Thyroid gland (tissue), 4 donors: ENCODE measurements at places on chromosomes 2 and 18. TPM values are rescaled to one million over a fixed set of nuclear protein-coding genes. Genes with fewer than 3 reads are reported as not detected.

Gene GPR55
- 0.11 TPM for total RNA-seq

DNA sequence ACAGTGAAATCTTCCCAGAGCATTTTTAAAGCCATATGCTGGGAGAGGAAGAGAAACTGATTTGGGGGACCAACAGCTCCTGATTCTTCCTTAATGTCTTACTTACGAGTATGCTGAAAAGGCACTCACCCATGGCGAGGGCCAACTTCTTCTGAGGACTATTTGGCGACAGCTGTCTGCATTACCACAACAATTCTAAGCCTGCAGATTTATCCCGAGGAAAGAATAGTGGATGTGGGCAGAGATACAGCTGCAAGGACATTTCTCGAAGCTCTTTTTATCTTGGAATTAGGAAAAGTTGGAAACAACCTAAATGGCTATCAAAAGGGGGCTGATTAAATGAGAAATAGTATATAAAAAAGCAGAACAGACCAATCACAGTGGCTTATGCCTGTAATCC is 40.3 kb upstream of the FHL2 start:
- no peak for DNase-seq

DNA sequence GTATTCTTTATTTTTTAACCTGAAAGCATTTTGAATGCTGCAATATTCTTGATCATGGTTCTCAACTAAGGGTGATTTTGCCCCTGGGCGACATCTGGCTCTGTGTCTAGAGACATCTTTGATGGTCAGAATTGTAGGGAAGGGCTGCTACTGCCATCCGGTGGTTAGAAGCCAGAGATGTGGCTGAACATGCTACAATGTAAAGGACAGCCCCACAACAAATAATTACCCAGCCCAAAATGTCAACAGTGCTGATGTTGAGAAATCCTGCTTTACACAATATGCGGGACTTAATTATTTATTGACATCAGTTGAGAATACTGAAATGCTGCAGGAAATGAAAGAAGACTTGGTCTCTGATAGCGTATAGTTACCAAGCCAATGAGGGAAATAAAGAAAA is 37.5 kb upstream of the SERPINB2 start:
- no peak for DNase-seq

GRCh38 chr2:200306931-200307723 is 634 bp downstream of the SPATS2L start:
- DNase-seq = peak; percentile 57

GRCh38 chr2:98479371-98479770 is 34.7 kb downstream of the INPP4A start:
- no peak for DNase-seq

DNA sequence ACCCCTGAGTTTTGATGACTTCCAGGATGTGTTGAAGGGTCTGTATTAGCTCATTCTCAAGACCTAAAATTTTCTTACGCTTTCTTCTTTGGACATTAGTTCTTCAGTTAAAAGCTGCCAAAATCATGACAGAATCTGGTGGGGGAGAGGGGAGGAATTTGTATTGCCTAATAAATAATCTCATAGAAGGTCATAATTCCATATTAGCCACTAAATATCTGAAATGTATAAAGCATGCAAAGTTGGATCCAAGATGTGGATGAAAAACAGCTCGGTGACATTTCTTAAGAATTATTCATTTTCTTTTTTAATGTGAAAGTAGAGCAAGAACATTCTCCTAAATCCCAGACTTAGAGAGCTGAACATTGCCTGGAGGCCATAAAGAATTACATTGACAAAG is 120.1 kb downstream of the MMADHC start:
- DNase-seq = no peak

- DNase-seq = no peak
Observed at GRCh38 chr2:230176996-230177395, 42.8 kb downstream of the SP110 start.

GRCh38 chr2:134679745-134680144 is 39.1 kb downstream of the TMEM163 start:
- no peak for DNase-seq

DNA sequence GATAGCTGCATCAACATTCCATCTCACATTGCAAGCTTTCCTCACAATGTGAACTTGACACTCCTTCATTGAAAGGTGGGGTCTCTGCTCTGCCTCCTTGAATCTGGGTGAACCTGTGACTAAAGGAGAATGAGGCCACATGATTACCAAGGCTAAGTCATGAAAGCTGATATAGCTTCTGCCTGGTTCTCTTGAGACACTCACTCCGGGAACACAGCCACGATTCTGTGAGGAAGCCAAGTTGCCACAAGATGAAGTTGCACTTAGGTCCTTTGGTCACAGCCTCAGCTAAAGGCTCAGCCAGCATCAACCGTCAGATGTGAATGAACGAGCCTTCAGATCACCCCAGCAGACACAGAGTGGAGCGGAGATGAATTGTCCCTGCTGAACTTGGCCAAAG is 94.7 kb upstream of the FAM136A start:
- DNase-seq = no peak

Gene ANKRD30B
- total RNA-seq = 0.11 TPM

Gene CYTIP
- 8.9 TPM for total RNA-seq

- DNase-seq = no peak
Observed at GRCh38 chr2:40332191-40332826, 119.6 kb downstream of the SLC8A1 start.

Gene POTEJ
- not detected for total RNA-seq

- no peak for DNase-seq
Observed at GRCh38 chr2:224156436-224156835, 117.3 kb upstream of the SERPINE2 start.

Gene C2orf66
- not detected for total RNA-seq

GRCh38 chr18:21451851-21452250 is 148.7 kb downstream of the ESCO1 start:
- no peak for DNase-seq

GRCh38 chr18:41410006-41410405 is 545.0 kb upstream of the PIK3C3 start:
- no peak for DNase-seq

Gene CTAGE1
- not detected for total RNA-seq

DNA sequence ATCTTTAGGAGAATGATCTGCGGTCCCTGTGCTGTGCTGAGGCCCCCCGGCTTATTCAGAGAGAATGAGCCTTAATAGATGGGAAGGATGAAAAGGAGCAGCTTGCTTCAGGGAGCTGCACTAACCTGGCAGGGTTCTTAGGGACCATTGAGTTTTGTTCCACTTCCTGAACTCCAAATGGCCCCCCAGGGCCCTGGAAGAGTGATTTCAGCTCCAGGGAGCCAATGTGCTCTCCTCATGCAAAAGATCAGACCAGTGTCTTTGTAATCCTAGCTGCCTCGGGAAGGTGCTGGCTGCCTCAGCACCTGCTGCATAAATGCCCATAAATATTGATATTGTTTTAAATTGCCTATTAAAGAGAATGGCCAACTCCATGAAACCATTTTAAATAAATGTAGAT is 210.2 kb downstream of the NCK2 start:
- no peak for DNase-seq

DNA sequence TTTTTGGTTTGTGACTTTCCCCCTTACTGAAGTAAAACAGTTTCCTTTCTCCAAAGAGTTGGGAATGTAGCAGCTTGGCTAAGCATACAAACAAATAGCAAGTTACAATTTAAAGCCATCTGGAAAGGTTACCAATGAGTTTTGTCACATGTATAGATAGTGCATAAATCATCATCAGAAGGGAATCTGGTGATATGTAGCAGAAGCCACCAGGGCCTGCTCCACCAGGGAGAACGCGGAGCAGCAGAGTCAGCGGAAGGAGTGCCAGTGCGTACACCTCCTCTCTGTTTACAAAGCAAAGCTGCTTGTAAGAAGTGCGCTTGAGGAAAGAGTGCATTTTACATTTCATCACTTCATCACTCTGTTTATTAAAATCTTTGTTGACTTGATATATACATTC is 240.1 kb downstream of the FAM210A start:
- DNase-seq = no peak

GRCh38 chr18:46110406-46110805 is 6.2 kb downstream of the HAUS1 start:
- no peak for DNase-seq

DNA sequence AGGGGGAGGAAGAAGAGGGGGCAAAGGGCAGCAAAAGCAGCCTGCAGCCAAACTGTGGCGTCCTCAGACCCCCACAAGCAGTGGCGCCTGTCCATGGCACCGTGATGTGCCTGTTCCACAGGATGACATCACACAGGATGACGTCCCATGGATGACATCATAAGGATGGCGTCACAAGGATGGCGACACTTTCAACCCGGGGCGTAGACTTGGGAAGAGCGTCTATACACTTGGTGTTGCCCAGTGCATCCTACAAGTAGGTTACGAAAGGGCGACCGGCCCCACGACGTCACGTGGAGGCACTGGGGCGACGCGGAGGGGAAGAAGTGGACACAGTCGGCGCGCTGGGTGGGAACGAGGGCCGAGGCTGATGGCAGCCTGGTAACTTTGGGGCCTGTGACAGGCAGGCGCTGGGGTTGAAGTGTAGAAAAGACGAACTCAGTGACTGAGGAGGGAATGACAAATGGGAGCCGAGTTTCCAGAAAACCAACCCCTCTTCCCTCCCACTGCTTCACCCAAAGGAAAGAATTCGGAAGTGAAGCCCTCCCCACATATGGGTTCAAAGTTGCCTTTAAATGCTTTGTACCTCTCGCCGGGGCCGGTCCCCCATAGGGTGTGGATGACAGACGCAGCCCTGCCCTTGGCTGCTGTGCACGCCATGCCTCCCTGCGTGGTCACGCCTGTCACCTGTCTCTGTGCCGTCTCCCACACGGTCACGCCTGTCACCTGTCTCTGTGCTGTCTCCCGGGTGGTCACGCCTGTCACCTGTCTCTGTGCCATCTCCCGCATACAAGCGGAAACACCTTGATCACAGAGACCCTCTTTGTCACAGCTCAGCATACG is 13.4 kb upstream of the KCNG2 start:
- no peak for DNase-seq

Gene PLEKHA3
- total RNA-seq = 14.1 TPM

GRCh38 chr2:106839849-106840595 is 45.9 kb downstream of the ST6GAL2 start:
- DNase-seq = peak; percentile 79

Gene ECEL1
- total RNA-seq = 0.11 TPM

Gene SPC25
- 6.7 TPM for total RNA-seq

GRCh38 chr2:63834401-63834800 is 7.3 kb upstream of the UGP2 start:
- DNase-seq = peak; percentile 51

GRCh38 chr2:142008135-142008744 is 122.6 kb downstream of the LRP1B start:
- DNase-seq = no peak

GRCh38 chr2:190582736-190583506 is 48.4 kb upstream of the NEMP2 start:
- DNase-seq = no peak

- no peak for DNase-seq
Observed at GRCh38 chr18:80229363-80229762, 18.0 kb downstream of the PARD6G start.

- DNase-seq = no peak
Observed at GRCh38 chr2:171237751-171238505, 77.2 kb upstream of the TLK1 start.

Gene ADD2
- 6.5 TPM for total RNA-seq

GRCh38 chr2:1203772-1204171 is 209.5 kb upstream of the TPO start:
- no peak for DNase-seq

Gene PLCL1
- total RNA-seq = 10.4 TPM

- no peak for DNase-seq
Observed at GRCh38 chr18:11136241-11136640, 13.1 kb downstream of the PIEZO2 start.

- no peak for DNase-seq
Observed at GRCh38 chr18:70554854-70555445, 266.1 kb downstream of the SOCS6 start.

DNA sequence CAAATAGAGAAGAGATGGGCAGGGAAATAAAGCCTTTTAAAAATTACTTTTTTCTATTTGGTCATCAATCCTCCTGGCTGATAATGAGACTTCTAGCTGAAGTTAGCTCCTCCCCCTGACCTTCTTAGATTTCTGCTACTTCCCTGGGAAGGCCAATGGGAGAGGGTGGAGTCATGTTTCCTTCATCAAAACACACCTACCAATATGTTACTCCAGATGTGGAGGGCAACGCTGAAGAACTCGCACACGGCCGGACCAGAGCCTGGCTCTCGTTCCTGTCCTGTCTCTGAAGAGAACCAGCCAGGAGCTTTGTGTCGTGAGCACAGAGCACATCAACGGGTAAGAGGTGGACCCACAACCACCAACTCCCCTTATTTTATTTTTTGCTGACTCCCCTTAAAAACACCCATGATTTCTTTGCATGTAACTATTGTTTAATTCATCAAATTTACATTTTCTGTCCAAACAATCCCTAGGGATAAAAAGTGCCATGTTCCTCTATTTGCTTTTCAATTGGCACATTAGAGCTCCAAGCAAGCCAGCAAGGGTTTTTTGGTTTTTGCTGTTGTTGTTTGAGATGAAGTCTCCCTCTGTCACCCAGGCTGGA is 94.9 kb downstream of the ADD2 start:
- DNase-seq = no peak

DNA sequence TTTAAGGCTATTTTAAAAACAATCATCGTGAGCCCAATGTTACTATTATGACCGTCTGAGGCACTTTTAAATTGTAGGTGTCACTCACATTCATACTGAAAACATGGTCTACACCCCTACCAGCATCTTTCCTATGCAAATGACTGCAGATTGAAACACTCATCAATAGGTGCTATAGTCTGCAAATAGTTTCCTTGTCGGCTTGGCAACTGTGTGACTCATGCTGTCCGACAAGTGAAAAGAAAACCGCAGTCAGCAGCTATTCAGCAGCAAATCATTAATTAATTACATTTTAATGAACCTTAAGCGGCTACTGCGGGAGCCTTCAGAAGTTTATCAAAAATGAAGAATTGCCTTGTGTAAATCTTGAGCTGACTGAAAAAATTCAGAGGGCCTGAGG is 134.4 kb downstream of the FIGN start:
- no peak for DNase-seq

DNA sequence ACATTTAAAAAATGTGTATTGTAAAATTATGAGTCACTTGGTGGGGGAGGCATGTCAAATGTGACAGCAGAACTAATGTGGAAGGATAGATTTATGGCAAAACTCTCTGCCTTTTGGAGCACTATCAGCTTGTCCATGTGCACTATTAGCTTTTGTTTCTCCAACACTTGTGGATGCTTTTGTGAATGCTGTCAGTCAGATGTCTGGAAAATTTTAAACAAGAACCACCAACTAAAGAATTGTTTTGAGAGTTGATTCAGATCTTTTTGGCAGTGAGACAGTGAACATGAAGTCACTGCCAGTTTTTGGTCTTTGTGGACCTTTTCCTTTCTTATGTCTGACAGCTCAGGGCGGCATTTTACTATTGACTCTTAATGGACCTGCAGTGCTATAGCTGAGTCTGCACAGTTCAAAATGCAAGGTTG is 72.4 kb downstream of the KIAA1328 start:
- DNase-seq = no peak

DNA sequence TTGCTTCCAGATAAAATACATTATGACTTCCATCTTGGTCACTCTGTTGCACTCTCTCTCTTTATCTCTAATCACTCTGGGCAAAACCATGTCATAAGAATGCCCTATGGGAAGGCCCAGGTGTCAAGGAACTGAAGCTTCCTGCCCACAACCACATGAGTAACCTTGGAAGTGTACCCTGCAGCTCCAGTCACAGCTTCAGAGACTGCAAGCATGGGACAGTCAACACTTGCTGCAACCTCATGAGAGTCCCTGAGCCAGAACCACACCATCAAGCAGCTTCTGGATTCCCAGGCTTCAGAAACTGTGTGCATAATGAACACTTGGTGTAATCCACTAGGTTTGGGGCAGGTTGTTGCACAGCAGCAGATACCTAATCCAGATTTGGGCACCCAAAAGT is 121.1 kb upstream of the BCL2L11 start:
- DNase-seq = no peak

GRCh38 chr2:230888824-230889400 is 24.2 kb downstream of the ITM2C start:
- no peak for DNase-seq
